ENCODE measurements at places on chromosomes 7 and 10.

- no peak for DNase-seq
These were observed at the start of gene CREB5 for GRCh38 chr7:28411876-28412662. CREB5 (plus strand) TSS chr7:28412518; CDS start chr7:28412915, 397 bp downstream.

GRCh38 chr7:142910031-142910433 is 23.5 kb downstream of the TRPV5 start:
- no peak for DNase-seq

GRCh38 chr7:143279186-143280098 is 5.3 kb upstream of the TMEM139 start:
- no peak for DNase-seq

DNA sequence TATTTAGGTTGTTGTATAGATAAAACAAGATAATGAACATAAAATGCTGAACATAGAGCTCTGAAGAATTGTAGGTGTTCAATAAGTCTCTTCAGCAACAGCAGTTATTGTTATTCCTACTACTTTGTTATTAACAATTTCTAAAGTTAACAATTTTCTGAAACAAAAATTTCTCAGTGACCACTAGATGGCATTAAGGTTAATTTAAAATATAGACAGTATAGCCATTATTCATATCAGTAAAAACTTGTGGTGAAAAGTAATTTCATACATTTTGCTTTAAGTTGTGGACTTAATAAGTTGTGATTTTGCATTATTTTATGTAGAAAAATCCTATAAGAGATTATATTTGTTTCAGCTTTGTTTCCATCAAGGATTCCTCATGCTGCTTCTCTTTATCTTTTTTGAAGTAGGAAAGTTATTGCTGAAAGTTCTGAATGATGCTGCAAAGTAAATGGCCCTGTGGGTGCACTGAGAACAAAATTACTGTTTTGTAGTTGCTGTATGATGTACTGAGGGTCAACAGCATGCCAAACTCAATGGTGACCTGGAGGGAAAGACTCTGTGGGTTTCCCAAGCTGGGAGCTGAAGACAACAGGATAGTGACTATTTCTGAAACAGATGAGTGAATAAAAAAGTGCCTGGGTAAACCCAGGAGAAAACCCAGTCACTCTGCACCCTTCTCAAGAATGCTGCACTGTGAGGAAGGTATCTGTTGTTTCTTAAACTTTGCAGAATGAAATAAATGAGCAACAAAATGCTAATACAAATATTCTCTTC is 253.6 kb downstream of the KIF20B start:
- DNase-seq, result no peak

- DNase-seq, result no peak
These were observed 7.4 kb upstream of the CYCS start for GRCh38 chr7:25132430-25132829.

DNA sequence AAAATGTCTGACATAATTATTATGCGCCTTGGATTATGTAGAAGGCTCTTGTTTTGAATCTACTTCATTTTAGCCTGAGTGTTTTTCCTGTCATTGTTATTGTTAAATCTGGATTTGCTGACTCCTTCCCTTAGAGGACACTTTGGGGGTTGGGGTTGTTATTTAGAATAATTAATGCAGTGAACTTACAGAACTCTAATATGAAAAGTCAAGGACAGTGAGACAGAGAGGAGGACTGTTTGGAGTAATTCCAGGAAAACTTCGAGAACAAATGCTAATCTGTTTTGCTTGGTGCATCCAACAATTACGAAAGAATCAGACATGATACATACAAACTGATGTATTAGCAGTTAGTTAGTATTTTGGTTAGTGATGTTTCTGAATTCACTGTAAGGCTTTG is 146.1 kb downstream of the ABCA13 start:
- no peak for DNase-seq

DNA sequence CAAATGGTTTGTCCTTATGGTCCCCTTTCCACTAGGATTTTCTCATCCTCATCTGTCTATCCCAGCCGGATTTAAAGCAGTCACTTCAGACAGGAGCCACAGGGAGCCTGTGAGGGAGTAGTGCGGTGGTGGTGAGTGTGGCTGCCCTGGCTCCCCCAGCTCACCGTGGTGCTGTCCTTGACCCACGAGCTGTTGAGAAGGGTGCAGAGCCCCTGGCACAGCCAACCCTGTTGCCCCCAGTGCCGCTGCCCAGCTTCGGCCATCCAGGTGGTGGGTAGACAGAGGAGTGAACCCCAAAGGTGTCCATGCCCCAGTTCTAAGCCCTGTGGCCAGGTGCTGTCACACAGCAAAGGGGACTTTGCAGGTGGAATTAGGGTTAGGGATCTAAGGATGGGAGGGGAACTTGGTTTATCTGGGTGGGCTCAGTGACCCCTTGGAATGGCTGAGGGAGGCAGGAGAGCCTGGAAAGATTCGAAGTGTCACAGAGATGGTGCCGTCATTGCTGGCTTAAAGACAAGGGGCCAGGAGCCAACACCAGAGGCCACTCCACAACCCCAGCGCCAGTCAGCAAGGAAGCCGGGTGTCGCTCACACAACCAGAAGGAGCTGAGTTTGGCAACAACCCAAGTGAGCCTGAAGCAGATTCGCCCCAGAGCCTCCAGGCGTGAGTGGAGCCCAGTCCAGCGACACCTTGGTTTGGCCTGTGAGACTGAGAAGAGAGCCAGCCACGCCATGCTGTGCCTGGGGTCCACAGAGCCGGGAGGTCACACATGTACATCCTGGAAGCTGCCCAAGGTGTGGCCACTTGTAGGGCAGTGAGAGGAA is 142.4 kb downstream of the ADCY1 start:
- no peak for DNase-seq

- no peak for DNase-seq
These were observed 884.5 kb upstream of the POT1 start for GRCh38 chr7:125814100-125814499.
